ENCODE measurements at places on chromosomes 3 and 15.

DNA sequence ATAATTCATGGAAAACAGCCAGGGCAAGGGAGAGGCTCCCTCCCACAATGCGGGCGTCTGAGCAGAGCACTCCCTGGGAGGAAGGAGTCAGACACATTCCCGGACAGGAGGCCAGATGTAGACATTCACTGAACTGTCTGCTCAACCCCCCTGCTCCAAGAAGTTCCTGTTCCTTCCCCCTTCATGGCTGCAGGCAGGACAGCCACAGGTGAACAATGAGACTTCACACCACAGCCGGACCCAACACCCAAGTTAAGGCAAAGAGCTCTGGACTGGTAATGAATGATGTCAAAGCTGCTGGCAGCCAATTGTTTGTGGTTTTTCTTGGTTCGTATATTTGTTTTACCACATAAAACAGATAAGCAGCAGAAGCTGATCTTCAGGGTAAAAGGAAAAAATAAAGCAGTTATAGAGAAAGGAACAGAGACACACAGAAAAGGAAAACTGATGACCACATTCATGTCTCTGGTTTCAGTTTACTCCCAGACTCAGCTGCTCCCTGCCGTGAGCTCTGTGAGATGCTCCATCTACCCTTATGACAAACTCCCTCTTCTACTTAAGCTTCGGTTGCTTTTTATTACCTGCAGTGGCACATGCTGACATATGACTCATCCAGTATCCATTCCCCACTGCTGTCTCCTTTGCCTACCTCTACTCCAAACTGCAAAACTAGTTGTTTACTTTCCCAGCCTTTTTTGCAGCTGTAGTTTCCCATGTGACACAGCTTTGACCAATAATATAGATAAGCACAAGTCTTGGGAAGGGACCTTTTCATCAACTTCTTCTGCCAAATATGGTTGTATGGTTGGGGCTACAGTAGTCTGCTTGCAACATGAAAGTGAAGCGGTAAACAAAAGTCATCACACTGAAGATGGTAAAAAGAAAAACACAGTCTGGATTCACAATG lies 33.1 kb downstream of the DZIP1L start:
- DNase-seq, result peak; percentile 84

GRCh38 chr3:197855571-197855970 lies 64.5 kb downstream of the LRCH3 start:
- no peak for DNase-seq

DNA sequence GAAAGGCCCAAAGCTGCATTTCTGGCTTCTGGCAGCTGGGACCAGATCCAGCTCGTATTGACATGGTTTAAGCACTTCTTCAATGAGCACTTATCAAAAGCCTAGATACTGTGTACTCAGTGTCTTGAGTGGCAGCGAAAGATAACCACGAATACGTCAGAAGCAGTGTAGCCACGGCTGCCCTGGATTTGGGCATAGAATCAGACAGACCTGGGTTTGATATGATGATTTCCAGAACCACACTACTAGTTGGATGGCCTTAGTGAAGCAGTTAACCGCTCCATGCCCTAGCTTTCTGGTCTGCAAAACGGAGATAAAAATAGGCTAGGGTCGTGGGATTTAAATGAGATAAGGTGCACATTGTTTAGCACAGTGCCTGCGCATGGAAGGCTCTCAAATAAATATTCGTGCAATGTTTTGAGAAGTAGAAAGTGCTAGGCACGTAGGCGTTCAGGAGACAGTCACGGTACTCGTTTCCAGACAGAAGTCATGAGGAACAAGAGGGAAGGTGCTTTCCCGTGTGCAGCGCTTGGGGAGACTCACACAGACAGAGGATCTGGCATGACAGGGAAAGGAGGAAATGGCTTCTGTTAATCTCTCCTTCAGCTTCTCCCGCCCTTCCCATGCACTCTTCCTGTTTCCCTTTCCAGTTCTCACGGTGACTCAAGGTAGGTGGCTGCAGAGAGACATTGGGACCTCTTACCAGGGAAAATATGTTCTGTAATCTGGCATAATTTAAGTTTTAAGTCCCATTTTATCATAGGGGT lies 70.3 kb downstream of the CCNL1 start:
- DNase-seq, result peak; percentile 85

DNA sequence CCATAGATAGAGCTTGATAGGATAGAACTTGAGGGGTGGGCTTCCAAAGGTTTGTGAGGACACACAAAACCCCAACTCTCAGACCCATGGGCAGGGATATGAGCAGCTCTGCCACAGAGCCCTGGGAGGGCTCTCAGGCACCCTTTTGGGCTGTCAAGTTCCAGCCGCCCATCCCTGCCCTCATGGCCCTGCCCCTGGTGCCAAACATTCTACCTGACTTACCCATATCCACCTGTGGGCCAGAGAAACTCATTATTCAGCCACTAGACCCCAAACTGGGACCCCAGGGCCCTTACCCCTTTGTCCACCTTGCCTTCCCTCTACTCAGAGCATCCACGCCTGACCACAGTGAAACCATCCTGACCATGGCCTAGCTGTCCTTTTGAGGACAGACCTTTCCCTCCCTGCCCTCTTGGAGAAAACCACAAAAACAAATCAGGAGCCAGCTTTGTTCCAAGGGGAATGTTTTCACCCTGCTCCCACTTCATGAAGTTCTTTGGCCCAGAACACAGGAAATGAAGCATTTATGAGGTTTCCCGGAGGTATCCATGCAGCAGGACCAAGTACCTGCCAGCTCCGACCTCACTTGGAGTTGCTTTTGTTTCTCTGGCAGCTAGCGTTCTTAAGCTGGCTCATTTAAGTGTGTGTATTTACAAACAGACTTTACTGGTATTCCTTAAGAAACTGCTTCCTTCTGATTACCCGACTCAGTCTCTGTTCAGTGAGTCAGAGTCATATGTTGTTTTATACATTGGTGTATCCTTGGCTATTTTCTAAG lies 34.2 kb upstream of the GALNT15 start:
- DNase-seq, result peak; percentile 74

DNA sequence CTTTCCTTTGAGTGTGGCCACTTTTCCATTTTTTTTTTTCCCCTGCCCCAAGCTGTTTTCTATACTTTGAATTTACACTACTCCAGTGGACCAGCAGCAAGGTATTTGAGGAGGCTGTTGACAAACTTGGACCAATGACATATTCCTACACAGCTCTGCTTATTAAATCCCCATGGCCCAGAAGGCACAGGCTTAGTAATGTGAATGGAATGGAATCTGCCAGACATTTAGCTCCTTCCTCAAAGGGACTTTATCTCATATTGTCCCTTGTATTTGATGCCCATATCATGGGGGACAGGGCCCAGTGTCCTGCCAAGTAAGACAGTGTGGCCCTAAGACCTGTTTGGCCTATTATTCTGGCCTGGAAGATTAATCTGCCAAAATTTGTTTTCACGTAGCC lies 107.5 kb downstream of the CHCHD6 start:
- no peak for DNase-seq

DNA sequence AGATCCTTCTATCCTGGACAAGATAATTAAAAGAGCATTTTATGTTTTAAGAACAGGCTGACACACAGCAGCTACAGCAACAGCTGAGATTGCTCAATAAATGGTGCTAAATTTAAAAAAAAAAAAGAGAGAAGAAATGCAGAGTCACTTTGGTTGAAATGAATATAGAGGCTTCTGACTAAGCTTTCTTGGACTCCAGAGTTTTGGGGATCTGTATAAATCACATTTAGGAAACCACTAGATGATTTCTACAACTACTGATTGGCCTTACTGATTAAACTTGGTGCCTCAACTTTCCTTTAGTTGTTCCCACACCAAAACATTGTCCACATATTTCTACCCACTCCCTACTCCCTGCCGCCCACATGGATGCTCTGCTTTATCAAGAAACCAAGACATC lies 132.9 kb upstream of the ZBTB20 start:
- no peak for DNase-seq

- peak; percentile 21 for DNase-seq
These were observed 2.9 kb downstream of the SCN5A start for GRCh38 chr3:38646630-38647029.

- DNase-seq, result no peak
These were observed 89.5 kb downstream of the DCLK3 start for GRCh38 chr3:36674816-36675215.

DNA sequence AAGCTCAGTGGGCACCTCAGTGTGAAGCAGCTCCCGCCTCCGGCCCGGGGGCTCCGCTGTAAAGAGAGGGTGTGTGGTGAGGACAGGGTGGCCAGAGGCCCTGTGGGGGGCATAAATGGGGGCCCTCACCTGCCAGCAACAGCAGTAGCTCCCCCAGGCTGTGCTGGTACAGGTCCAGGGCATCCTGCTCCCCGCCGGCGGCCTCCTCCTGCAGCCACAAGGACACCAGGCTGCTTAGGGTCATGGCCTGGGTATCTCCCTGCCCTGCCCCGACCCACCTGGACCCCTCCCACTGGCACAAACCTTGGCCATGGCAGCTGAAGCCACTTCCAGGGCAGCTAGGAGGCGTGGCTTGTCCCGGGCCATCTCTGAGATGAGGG lies 4.8 kb downstream of the ULK3 start:
- DNase-seq, result no peak

All from epithelial cell of esophagus (primary cell).